Activated B cell treated with CpG ODN at 0.5 μM for 24 hours (primary cell): ENCODE measurements at places on chromosomes 2 and 18.
A peak's percentile ranks its signal among the peaks of the same experiment; 100 is the strongest.

GRCh38 chr2:228688007-228688645, 506.6 kb upstream of the SPHKAP start:
- no peak overlapping the region for H3K27ac ChIP-seq
- H3K4me1 ChIP-seq, result no peaks in the 10 kb centered on the region
- no peaks in the 10 kb centered on the region for H3K27me3 ChIP-seq
- DNase-seq, result no peak
- H3K36me3 ChIP-seq, result no peaks in the 10 kb centered on the region

DNA sequence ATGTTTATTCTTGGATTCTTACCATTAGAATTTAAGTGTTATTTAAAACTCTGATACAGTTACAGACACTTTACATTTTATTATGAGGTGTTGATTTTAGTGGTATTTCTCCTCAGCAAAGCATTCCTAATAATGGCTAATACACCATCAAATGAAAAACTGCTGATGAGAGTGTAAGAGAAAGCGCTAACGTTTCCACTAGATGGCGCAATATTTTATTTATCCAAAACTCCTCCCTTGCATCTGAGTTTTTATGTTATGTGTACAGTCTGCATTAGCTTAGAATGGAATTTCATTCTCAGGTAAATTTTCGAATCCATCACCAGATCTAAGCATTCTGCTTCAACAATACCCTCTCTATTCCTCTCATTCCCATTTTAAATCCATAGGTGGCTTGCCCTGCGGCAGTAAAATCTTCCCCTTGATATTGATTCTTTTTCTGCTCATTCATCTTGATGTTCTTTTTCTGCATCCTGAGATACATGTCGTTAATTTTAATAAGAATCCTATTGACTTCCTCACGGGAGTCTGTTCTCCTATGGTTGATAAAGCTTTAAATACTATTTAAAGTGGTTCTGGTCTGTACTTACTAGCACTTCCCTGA, 53.9 kb downstream of the PRKRA start:
- no peaks in the 10 kb centered on the region for H3K36me3 ChIP-seq
- H3K4me3 ChIP-seq, result no peak overlapping the region
- peaks cover 3% of the 10 kb centered on the region for H3K27me3 ChIP-seq
- no peaks in the 10 kb centered on the region for H3K4me1 ChIP-seq
- H3K27ac ChIP-seq, result no peak overlapping the region

GRCh38 chr2:38215993-38216392, 140.0 kb upstream of the CYP1B1 start:
- no peak overlapping the region for H3K27ac ChIP-seq
- no peaks in the 10 kb centered on the region for H3K4me1 ChIP-seq
- H3K4me3 ChIP-seq, result no peak overlapping the region
- no peaks in the 10 kb centered on the region for H3K36me3 ChIP-seq
- no peak for DNase-seq
- peaks cover 20% of the 10 kb centered on the region for H3K27me3 ChIP-seq

DNA sequence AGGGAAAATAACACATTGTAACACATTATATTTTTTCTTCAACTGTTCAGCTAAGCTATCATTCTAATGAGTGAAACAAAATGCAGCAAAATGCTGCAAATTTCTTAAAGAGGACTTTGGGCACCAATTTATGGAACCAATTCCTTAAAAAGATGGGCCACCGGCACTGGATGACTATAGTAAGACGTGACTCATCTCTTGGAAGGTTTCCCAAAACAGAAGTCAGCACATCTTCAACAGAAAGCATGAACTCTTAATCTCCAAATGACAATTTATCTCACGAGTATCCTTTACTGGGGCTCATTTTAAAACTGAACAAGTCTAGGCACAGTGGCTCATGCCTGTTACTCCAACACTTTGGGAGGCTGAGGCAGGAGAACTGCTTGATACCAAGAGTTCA, 213.4 kb downstream of the CDH20 start:
- H3K4me3 ChIP-seq, result no peak overlapping the region
- no peak for DNase-seq
- no peaks in the 10 kb centered on the region for H3K36me3 ChIP-seq
- no peak overlapping the region for H3K27ac ChIP-seq
- no peaks in the 10 kb centered on the region for H3K4me1 ChIP-seq

- H3K36me3 ChIP-seq, result peaks cover 69% of the 10 kb centered on the region
- no peak overlapping the region for H3K27ac ChIP-seq
- no peak overlapping the region for H3K4me3 ChIP-seq
- no peaks in the 10 kb centered on the region for H3K4me1 ChIP-seq
- H3K27me3 ChIP-seq, result no peaks in the 10 kb centered on the region
Measured at GRCh38 chr2:197107291-197108269, 181.1 kb upstream of the PGAP1 start.

- no peak overlapping the region for H3K27ac ChIP-seq
- H3K36me3 ChIP-seq, result no peaks in the 10 kb centered on the region
- H3K27me3 ChIP-seq, result no peaks in the 10 kb centered on the region
- no peaks in the 10 kb centered on the region for H3K4me1 ChIP-seq
- no peak for DNase-seq
Measured at GRCh38 chr2:114843963-114844362, 401.5 kb downstream of the DPP10 start.

GRCh38 chr2:201996679-201997314, 36.9 kb upstream of the FZD7 start:
- no peaks in the 10 kb centered on the region for H3K27me3 ChIP-seq
- no peak overlapping the region for H3K27ac ChIP-seq
- H3K4me3 ChIP-seq, result no peak overlapping the region

- H3K27me3 ChIP-seq, result no peaks in the 10 kb centered on the region
- H3K27ac ChIP-seq, result peak overlapping the region; percentile 25
- H3K4me3 ChIP-seq, result no peak overlapping the region
Measured at GRCh38 chr2:98664323-98664722, 55.9 kb downstream of the UNC50 start.

GRCh38 chr2:227613272-227613660, 1.4 kb downstream of the SCYGR3 start:
- H3K36me3 ChIP-seq, result no peaks in the 10 kb centered on the region
- DNase-seq, result no peak
- H3K4me1 ChIP-seq, result peaks cover 11% of the 10 kb centered on the region
- peaks cover 3% of the 10 kb centered on the region for H3K27me3 ChIP-seq

- peak overlapping the region; percentile 96 for H3K27ac ChIP-seq
- H3K36me3 ChIP-seq, result peaks cover 65% of the 10 kb centered on the region
- no peak for DNase-seq
Measured at GRCh38 chr18:63314062-63314790, 5.3 kb downstream of the BCL2 start.

GRCh38 chr18:54983041-54983686, 23.9 kb upstream of the CCDC68 start:
- no peaks in the 10 kb centered on the region for H3K4me1 ChIP-seq
- H3K36me3 ChIP-seq, result no peaks in the 10 kb centered on the region
- DNase-seq, result no peak
- no peak overlapping the region for H3K27ac ChIP-seq
- H3K4me3 ChIP-seq, result no peak overlapping the region

DNA sequence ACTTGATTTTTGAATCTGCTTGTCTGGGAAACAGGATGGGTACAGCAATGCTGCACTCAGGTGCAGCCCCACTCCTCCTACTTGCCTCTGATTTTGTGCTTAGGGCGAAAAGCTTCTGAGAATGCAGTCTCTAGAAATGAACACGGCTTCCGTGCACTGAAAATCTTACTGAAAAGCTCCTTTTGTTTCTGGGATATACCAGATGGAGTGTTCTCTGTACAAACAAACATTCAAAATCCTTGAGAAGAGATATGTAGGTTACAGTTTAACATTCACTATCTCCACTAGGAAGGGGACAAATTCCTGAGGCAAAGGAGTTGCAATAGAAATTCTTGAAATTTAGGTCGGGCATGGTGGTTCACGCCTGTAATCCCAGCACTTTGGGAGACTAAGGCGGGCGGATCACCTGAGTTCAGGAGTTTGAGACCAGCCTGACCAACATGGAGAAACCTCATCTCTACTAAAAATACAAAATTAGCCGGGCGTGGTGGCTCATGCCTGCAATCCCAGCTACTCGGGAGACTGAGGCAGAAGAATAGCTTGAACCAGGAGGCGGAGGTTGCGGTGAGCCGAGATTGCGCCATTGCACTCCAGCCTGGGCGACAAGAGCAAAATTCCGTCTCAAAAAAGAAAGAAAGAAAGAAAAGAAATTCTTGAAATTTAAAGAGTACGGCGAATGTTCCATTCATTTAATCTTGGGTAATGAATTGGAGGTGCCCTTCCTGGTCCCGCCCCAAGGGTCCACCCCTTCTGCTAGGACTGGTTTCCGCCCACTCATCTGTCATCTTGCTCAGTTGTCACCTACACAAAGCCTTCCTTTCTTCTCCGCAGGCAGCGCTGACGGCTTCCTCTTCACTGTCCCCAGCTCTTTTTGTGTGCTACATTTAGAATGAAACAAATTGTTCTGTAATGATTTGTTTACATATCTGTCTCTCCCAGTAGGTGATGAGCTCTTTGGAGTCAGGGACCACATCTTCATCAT, 92.4 kb downstream of the SOCS6 start:
- DNase-seq, result no peak
- no peaks in the 10 kb centered on the region for H3K36me3 ChIP-seq
- H3K27ac ChIP-seq, result no peak overlapping the region
- no peaks in the 10 kb centered on the region for H3K27me3 ChIP-seq

DNA sequence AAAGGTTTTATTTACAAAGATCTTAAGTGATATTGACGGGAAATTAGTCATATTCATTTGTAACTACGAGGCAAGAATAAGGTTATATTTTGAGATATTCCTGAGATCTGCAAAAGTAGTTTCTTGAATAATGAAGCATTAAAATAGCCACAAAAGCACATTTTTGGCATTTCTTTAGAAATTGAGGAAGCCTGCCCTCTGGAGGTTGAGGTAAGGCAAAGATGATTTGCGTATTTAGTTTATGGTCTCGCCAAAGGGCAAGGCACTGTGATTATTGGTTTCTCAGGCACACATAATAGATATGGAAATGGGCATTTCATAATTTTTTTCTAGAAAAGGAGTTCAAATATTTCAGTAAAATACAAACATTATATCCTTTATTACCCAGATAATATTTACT, 143.7 kb upstream of the RPRM start:
- H3K27ac ChIP-seq, result no peak overlapping the region
- no peak for DNase-seq
- no peaks in the 10 kb centered on the region for H3K4me1 ChIP-seq
- no peaks in the 10 kb centered on the region for H3K36me3 ChIP-seq
- H3K27me3 ChIP-seq, result no peaks in the 10 kb centered on the region
- no peak overlapping the region for H3K4me3 ChIP-seq

GRCh38 chr2:239222312-239222660, 178.5 kb downstream of the HDAC4 start:
- H3K27me3 ChIP-seq, result no peaks in the 10 kb centered on the region
- H3K27ac ChIP-seq, result peak overlapping the region; percentile 30
- no peak for DNase-seq
- H3K36me3 ChIP-seq, result no peaks in the 10 kb centered on the region
- peak overlapping the region; percentile 56 for H3K4me3 ChIP-seq

DNA sequence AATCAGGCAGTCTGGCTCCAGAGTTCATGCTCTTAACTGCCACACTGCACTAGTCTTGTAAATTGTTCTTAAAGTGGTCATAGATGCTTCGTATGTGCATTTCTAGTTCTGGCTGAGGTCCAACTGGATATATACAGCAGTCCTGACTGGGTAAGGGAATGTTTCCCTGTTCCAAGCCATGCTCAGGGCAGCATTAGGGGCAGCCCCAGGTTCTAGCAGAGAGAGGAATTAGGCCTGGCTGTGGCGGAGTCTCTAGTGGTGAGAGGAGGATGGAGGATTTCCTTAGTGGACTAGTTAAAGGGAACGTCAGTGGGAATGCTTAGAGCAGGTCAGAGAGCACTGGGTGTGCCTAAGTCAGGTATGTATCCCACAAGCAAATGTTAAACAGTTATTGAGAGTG, 28.0 kb downstream of the UBE2E3 start:
- no peak overlapping the region for H3K4me3 ChIP-seq
- H3K36me3 ChIP-seq, result no peaks in the 10 kb centered on the region
- peaks cover 20% of the 10 kb centered on the region for H3K4me1 ChIP-seq
- no peaks in the 10 kb centered on the region for H3K27me3 ChIP-seq
- no peak overlapping the region for H3K27ac ChIP-seq

- H3K36me3 ChIP-seq, result no peaks in the 10 kb centered on the region
- H3K27me3 ChIP-seq, result no peaks in the 10 kb centered on the region
- DNase-seq, result no peak
- no peaks in the 10 kb centered on the region for H3K4me1 ChIP-seq
Measured at GRCh38 chr2:162480067-162480466, 136.1 kb downstream of the GCA start.

- no peaks in the 10 kb centered on the region for H3K36me3 ChIP-seq
- H3K4me1 ChIP-seq, result no peaks in the 10 kb centered on the region
- peaks cover 3% of the 10 kb centered on the region for H3K27me3 ChIP-seq
- H3K4me3 ChIP-seq, result no peak overlapping the region
- DNase-seq, result no peak
- no peak overlapping the region for H3K27ac ChIP-seq
Measured at GRCh38 chr18:59799383-59800015, 100.3 kb upstream of the PMAIP1 start.

DNA sequence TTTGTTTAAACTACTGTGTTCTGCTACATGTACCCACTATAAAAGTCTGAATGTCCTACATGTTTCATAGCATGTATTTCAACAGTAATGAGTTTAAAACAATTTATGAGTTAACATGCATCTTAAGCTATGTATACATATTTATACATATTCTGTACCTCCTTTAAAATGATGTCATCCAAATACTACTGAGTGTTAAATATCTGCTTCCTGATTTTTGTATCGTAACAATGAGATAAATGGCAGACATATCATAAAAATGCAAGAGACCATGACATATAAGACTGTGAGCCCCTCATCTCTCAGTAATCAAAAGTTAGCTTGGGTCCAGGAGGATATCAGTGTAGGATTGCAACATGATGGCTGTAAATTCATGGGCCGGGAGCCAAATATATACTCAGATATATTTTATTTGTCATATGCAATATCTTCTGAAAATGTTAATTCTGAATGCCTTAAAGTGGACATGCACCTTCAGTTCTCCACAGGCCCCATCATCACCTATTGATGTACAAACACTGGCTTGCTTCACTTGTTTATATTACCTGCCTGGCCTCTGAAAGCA, 3.6 kb downstream of the COL5A2 start:
- H3K4me1 ChIP-seq, result no peaks in the 10 kb centered on the region
- peaks cover 14% of the 10 kb centered on the region for H3K27me3 ChIP-seq
- no peaks in the 10 kb centered on the region for H3K36me3 ChIP-seq
- H3K27ac ChIP-seq, result no peak overlapping the region
- no peak for DNase-seq

GRCh38 chr2:147363181-147363580, 481.6 kb upstream of the ACVR2A start:
- H3K4me3 ChIP-seq, result no peak overlapping the region
- H3K27ac ChIP-seq, result no peak overlapping the region
- DNase-seq, result no peak

GRCh38 chr18:79438898-79439627, 43.3 kb downstream of the NFATC1 start:
- H3K27me3 ChIP-seq, result no peaks in the 10 kb centered on the region
- H3K27ac ChIP-seq, result peak overlapping the region; percentile 53
- peaks cover 82% of the 10 kb centered on the region for H3K4me1 ChIP-seq

DNA sequence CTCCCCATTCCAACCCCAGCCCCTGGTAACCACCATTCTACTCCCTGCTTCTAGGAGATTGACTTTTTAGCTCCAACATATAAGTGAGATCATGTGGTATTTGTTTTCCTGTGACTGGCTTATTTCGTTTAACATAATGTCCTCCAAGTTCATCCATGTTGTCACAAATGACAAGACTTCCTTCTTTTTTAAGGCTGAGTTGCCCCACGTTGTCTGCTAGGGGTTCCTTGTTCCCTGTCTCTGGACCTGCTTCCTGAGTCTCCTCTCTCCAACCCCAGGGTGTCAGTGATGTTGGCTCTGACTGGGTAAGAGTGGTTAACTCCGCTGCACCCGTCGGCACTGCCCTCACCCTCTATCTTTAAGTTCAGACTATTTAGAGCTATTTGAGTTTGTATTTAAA, 175.2 kb downstream of the SH3RF3 start:
- no peak for DNase-seq
- H3K4me3 ChIP-seq, result no peak overlapping the region
- no peaks in the 10 kb centered on the region for H3K36me3 ChIP-seq
- peaks cover 2% of the 10 kb centered on the region for H3K27me3 ChIP-seq
